ENCODE measurements at places on chromosomes 6 and 20.

GRCh38 chr6:15508441-15508871, 154.4 kb downstream of the DTNBP1 start:
- DNase-seq, result no peak

- DNase-seq, result no peak
Measured at GRCh38 chr6:89711801-89712200, 73.3 kb upstream of the LYRM2 start.

DNA sequence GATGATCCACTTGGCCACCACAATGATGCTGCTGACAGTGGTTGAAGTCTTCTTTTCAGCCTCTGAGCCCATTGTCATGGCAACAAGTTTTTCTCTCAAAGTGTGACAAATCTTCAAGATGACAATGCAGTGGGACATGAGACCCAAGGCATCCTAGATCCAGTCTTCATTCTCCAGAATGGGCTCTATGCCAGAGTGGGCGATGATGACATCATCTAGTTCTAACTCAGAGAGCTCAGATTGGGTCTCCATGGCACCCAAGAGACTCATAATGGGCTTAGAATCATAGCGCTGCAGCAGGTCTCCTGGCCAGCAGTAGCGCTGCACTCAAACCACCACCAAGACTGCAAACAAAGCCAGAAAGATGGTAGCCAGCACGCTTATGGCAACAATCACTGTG, 973.6 kb downstream of the EYS start:
- no peak for DNase-seq

GRCh38 chr6:51494342-51494741, 593.1 kb downstream of the PKHD1 start:
- DNase-seq, result no peak

DNA sequence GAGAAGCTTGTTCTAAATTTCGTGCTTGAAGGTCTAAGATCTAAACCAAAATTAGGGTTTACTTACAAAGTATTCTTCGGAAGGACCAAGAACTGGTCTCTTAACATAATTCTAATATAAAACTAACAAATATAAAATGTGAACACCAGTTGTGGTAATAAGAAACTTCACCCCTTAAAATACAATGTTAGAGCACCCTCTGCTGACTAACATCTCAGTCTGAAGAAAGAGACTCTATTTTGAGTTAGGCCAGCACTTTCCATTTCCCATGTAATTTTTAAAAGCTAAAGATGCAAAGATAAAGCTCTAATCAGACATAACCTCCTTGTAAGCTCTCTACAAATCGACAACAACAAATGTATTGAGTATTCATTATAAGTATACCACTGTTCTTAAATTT, 24.6 kb downstream of the ATG5 start:
- DNase-seq, result no peak

DNA sequence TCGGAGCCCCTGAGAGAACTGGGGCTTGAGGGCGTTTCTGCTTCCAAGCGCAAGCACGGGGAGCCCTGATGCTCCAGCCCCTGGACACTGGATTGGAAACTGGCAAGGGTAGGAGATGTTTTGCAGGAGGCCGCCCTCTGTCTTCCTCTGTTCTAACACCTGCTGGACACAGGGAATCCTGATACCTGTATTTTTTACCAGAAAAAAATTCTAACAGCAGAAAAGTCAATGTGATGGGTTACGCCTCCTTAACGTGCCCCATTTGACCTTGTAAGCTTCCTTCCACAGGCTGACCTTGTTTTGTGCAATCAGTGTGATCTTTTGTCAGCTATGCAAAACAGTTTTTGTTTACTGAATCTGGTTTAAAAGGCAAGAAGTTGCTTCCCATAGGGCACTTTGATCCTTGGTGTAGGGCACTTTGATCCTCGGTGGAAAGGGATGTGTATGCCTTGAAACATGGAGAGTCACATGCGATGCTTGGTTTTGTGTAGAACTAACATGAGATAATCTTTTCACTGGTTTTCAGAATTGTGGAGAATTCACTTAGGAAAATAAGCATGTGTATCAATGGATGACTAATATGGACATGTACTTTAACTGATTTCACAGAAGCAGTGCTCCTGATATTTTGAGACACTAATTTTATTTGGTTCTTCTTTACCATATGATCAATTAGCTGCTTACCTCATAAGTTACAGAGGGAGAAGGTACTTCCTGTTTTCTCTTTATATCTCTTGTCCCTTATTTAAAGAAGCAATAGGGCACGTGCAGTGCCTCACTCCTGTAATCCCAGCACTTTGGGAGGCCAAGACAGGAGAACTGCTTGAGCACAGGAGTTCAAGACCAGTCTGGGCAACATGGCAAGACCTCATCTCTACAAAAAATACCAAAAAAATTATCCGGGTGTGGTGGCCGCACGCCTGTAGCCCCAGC, 59.9 kb upstream of the MAP3K4 start:
- DNase-seq, result no peak

DNA sequence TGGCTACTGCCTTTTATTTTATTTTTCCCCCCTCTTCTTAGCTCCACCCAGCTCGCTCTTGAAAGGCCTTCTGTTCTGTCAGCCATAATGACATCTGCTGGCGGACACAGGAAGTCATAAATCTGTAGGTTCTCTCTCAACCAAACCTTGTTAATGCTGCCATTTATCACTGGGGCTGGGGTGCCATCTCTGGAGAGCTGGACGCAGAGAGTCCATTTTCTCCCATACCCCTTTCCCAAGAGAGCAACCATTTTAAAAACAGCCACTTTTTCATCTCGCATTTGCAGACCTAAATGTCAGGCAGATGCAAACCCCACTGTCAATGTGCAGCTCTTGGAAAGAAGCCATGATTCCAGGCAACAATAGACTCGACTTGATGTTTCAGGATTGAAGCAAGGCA, 13.0 kb upstream of the TSHZ2 start:
- DNase-seq, result no peak

- no peak for DNase-seq
Measured at GRCh38 chr6:163739966-163740365, 325.4 kb downstream of the QKI start.

DNA sequence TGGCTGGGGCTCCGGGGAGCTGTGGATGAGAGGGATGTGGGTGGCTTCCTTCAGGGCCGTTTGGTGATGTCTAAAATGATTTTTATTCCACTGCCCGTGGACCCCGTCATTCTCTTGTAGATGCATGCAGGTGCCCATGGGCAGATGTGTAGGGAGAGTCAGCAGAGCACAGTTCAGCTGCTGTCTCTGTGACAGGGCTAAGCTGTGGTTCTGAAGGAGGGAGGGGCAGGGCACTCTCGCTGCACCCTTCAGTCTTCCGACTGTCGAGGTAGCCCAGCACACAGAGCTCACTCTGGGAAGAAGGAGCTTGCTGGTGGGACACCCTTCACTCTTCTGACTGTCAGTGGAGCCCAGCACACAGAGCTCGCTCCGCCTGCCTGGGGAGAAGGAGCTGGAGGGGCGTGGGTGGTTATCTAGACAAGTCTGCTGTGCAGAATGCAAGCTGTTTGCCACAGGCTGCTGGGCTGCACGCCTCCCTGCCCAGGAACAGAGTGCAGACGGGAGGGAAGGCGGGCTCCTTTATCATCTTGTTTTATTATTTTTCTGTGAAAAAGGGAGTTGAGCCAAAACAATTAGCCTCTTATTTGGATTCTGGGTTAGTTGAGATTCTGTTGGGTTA, 28.4 kb upstream of the ADRM1 start:
- DNase-seq, result peak; percentile 69

DNA sequence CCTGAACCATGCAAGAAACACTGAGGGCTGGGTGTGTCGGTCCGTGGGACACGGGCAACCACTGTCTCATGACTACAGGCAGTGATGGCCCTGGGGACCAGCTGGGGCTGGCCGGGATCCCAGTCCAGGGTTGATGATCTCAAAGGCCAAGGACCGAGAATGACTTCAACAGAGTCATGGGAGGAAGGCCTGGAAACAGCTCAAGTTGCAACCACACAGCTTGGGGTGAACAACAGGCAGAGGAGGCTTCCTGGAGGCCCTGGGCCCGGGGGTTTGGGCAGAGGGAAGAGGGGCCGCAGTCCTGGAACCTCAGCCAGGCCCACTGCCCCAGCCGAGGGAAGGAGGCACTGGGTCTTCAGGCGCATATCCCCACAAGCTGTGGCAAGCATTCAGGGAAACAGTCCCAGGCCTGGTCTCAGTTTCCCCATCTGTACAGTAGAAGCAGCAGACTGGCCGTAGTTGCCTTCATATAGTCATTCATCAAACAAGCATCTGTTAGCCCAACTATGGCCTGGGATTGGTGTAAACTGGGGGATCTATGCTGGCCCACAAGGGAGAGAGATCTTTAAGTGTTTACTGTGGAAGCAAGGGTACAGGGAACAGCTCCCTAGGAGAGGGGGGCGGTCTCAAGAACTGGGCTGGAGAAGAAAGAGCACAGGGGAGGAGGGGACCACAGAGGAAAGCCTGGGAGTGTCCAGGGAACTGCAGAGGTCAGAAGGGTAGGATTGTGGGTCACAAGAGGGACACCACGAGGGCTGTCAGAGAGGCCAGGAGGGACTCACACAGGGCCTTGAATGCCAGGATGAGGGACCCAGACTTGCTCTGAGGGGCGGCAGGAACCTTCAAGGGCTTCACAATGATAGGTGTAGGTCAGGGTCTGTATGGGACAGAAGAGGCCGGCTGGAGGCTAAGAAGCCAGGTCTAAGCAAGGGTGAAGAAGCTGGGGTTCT, 2.1 kb downstream of the MYL9 start:
- no peak for DNase-seq

GRCh38 chr6:41728073-41728936, 7.1 kb downstream of the TFEB start:
- no peak for DNase-seq

- DNase-seq, result no peak
Measured at GRCh38 chr20:58634521-58635278, 16.4 kb upstream of the STX16 start.

GRCh38 chr20:53867741-53868351, 202.5 kb downstream of the BCAS1 start:
- DNase-seq, result no peak

- no peak for DNase-seq
Measured at GRCh38 chr6:22473991-22474682, 95.2 kb upstream of the HDGFL1 start.

DNA sequence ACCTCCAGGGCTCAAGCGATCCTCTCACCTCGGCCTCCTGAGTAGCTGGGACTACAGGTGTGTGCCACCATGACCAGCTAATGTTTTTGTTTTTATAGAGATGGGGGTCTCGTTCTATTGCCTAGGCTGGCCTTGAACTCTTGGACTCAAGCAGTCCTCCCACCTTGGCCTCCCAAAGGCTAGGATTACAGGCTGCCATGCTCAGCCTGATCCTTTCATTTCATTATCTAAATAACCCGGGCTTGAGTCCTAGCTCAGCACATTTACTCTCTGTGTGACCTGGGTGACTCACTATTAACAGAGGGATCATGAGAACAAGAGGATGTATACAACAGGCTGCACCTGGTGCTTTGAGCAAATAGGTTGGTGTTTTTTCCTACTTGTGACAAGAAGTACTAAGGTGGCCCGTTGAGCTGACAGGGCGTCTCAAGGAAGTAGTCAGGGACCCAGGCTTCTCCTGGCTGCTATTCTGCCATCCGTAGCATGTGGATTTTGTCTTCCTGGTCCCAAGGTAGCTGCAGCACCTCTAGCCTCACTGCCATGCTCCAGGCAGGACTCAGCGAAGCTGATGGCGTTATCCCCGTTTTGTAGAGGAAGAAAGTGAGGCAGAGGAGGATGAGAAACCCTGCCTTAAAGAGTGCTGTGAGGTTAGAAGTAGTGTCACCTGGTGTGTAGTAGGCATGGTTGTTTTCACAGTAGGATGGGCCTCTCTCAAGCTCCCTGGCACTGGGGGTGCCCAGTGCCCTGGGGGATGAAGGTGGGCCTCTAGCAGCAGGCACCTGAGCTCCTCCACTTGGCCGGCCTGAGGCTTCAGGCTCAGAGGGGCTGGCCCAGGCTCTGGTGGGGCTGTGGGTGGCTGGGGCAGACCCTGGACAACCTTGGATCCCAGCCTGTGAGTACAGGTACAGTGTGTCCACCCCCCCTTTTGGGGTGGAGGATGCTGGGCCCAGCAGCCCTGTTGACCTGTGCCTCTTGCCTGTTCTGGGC, 62.4 kb downstream of the ADNP start:
- DNase-seq, result no peak

DNA sequence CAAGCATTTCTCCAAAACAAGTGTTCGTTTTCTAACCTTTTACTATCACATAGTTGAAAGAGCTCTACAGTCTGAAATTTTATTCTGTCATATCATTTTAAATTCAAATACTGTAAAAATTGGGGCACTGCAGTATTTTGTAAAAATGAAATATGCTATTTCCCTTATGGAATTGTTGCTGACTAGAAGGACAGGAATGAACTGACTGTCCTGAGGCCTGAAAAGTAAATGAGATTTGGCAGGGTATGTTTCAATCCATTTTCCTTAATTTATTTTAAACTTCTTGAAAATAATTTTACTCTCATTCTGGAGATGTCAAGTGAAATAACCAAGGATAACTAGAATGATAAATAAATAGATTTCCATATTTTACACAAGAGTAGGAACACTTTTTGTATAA, 11.9 kb upstream of the PNRC1 start:
- no peak for DNase-seq

- no peak for DNase-seq
Measured at GRCh38 chr6:157460182-157460999, 79.4 kb downstream of the ZDHHC14 start.

- DNase-seq, result no peak
Measured at GRCh38 chr6:118810420-118811027, 83.4 kb upstream of the ASF1A start.

- DNase-seq, result no peak
Measured at GRCh38 chr20:58130581-58130980, 97.9 kb downstream of the ANKRD60 start.

DNA sequence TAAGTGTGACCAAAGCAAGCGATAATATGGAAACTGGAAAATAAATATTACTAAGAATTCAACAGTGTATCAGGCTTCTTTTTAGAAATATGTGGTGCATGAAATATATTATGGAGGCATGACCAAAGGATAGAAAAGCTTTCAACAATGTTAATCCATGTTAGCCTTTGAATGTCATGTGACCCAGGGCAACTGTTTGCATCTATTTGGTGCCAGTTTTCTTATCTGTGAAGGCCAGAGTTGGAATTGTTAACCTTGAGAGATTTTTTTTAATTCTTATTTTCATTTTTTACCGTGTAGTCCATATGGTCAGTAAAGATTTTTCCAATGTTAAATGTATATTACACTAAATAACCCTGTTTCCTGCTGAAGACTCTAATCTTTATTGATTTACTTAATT, 411.1 kb downstream of the BCKDHB start:
- no peak for DNase-seq

DNA sequence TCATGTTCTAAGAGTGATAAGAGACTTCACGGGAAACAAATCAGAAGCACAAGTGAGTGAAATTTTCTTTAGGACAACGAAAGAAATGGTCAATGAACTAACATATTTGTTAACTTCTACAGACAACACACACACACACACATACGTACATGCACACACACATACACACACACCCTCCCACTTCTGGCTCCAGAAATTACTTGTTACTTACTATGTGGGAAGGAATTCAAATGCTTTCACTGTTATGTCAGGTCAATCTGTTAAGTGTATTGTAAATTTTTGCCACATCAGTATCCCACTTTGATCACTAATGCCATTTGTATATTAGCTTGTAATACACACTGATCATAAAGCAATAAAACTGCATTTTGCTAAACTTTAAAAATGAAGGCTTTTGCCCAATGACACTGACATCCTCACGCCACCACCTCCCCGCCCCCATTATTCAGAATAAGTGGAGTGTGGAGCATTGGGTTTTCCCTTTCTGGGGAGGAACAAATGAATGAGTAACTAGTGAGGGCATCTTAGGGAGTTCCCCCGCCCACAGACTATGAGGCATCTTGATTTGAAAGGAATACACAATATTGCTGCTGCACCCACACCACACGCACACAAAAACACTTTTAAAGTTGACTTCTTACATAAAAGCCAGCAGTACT, 76.2 kb downstream of the ATXN1 start:
- DNase-seq, result no peak
